ENCODE measurements at places on chromosomes 3 and 15.
A peak's percentile ranks its signal among the peaks of the same experiment; 100 is the strongest.

DNA sequence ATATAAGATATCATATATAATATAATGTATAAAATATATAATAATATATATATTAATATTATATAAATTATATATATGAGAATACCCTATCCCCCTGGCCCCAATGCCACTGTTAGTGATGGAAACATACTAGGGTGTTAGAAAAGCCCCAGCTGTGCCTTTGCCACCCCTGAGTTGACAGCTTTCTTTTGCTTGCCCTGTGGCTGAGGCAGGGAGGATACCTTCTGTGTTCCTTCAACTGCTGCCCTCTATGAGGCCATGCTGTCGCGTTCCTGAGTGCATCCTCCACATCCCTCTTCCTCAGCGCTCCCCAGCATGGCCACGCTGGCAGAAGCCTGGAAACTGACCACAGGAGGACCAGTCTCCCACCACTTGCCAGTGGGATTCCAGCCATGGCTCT, 26.3 kb downstream of the FAN1 start:
- no peak for DNase-seq

GRCh38 chr3:195178124-195178910, 92.6 kb downstream of the XXYLT1 start:
- DNase-seq = no peak

GRCh38 chr3:11371747-11372146, 99.5 kb downstream of the ATG7 start:
- no peak for DNase-seq

DNA sequence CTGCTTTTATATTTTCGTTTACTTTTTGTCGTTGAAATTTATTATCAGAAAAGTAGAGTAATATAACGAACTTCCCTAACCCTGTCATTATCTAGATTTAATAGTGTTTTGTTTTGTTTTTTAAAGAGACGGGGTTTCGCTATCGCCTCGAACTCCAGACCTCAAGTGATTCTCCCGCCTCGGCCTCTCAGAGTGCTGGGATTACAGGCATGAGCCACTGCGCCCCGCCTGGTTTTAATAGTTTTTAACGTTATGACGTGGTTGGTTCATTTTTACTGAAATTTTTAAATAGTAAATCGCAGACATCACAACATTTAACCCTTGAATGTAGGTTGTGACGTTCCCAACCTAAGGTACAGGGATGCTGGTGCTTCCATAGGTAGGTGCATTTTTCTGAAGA, 1.0 kb downstream of the NGRN start:
- DNase-seq = peak; percentile 28

GRCh38 chr3:168044049-168044448, 51.7 kb downstream of the GOLIM4 start:
- DNase-seq = no peak

DNA sequence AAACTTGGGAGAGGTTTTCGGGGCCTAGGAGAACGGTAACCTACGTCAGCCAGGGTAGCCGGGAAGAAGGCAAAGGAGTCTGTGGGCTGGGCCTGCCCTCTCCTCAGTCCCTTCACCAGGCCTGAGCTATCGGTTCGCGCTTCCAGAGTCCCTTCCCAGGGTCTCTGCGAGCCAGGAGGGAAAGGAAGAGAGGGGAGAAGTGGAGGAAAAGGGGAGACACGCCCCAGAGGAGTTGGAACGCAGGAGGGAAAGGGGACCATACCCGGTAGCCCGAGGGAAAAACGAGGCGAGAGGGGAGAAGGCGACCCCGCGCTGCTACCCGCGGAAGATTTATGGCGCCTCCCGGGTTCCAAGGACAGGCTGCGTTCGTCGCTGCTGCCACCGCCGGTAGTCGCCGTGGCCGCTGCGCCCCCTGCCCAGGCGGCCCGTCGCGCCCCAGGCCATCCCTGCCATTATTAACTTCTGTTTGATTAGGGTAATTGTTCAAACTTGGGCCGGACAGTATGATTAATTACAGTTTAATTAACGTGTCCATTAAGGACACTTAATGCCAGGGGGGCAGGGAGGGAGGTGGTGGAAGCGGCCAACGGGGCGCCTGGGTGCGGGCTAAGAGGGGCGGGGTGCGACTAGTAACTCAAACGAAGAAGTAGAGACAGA, 3.4 kb upstream of the SKOR1 start:
- DNase-seq = no peak

GRCh38 chr3:182078316-182078715, 366.6 kb downstream of the SOX2 start:
- DNase-seq = no peak

DNA sequence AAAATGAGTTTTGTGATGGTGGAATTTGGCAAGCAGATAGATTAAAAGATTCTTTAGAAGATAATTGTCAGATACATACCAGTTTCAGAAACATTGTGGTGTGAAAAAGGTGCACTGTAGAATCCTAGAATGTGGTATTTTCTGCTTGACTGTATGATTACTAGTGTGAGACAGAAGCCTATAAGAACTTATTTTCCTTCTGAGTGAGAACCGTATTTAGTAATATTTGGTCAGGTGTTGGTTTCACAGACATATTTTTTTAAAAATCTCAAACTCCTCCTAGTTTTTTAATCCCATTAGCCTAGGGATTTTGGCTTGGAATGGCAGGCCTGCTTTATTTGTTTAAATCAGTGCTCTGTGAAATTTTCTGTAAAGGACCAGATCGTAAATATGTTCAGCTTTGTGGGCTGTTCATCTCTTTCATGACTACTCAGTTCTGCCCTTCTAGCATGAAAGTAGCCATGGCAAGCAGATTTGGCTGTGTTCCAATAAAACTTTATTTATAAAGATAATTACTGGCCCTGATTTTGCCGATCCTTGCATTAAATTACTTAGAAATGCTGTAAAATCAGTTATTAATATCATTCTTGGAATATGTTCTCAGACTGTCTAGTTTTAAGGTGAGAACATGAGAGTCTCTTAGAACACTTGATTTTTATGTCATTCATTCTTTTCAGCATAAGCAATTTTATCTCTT, 205.1 kb downstream of the ITPR1 start:
- DNase-seq = no peak

GRCh38 chr15:51128701-51129100, 34.0 kb upstream of the TNFAIP8L3 start:
- no peak for DNase-seq

- DNase-seq = no peak
Measured at GRCh38 chr3:48596157-48596556, 1.0 kb upstream of the COL7A1 start.

DNA sequence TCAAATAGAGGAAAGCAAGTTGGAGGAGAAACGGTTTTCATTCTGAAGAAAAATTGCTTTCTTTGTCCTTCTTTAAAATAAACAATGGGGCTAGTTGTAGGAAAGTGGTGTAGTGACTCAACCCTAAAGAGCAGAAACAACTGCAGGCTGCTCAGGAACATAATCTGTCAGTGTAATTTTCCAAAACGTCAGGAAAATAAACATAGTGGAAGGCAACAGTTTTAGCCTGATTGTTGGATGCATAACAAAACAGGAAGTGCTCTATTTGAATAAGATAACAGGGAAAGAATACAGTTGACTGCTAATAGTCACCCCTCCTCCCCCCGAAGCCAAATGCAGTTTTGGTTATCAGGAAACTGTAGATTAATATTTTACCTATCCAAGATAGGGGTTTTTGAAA, 167.6 kb downstream of the ECT2 start:
- peak; percentile 69 for DNase-seq

DNA sequence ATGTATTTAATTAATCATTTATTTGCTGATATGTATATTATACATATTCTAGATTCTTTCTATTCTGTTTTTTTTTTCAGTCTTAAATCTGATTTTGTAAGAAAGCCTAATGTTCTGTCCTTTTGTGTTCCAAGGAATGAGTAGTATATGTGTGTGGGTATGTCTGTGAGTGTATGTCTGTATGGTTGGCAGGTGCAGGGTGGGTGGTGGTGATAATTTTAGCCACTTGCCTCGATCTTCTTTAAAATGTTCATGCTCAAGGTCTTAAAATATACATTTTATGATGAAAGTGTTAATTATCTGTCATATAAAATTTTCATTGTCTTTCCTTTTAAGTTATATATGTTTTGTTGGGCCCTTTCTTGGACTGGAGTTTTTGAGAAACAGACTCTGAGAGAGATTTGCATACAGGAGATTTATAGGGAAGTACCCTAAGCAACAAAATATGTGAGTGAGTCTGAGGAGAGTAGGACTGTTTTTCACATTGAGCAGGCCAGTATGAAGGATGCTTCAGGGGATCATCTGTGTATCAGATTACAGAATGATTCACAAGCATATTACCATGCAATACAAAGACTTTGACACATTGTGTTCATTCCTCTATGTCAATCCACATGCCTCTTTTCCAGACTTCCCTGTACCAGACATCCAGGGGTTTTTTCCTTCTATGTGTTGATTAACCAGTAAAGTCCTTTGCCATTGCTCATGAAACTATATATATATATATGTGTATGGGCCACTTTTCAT, 211.0 kb upstream of the DPPA4 start:
- DNase-seq = no peak

DNA sequence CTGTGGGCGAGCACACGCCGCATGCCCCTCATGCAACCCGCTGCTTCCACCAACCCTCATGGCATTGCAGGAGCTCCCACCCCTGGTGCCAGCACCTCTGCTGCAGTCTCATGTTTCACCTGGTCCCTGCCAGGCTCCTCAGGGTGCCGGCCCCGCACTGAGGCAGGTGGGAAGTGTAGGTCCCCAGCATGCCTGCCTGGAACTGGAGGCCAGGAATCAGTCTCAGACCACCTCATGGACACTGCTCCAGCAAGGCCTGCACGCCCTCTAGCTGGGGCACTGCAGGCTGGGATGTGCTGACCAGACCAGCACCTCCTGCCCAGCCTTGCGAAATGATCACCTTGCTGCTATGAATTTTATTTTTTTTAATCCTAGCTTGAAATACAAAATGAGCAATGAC, 39.1 kb downstream of the OCA2 start:
- DNase-seq = no peak

DNA sequence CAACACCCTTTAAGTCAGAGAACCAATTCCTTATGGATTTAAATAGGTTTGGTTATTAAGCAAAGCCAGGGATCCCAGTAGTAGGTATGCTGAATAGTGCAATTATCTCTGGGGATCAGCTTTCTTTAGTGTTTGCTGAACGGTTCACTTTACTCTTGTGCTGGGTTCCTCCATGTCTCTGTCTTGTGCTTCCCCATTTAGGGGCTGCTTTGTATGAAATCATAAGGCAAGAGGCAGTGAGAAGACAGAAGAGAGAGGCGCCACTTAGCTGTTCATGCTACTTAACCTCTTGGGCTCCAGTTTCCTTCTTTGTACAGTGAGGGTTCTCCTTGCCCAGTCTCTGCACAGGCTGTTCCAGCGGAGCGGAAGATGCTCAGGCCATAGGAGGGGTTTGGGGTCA, 3.5 kb downstream of the ST6GAL1 start:
- no peak for DNase-seq

GRCh38 chr3:194322678-194323211, 28.4 kb downstream of the CPN2 start:
- DNase-seq = peak; percentile 84

GRCh38 chr3:149296972-149297371, 36.5 kb downstream of the TM4SF18 start:
- DNase-seq = no peak

DNA sequence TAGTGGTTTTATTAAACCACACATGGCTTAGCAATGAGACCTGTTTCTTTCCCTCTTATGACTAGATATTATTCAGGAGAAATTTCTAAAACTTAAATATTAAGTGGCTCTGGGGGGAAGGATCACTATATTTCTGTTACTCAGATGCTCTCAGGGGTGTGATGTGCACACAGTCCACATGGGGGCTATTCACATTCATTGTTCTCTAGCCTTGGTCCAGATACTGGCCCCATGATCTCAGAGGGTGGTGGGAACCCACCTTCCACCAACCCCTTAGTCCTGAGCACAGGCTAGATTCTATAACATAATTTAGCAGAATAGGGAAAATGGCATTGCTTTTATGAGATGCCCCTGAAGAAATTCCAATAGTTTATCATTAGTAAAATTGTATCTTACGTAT, 149.0 kb upstream of the ST8SIA2 start:
- no peak for DNase-seq

DNA sequence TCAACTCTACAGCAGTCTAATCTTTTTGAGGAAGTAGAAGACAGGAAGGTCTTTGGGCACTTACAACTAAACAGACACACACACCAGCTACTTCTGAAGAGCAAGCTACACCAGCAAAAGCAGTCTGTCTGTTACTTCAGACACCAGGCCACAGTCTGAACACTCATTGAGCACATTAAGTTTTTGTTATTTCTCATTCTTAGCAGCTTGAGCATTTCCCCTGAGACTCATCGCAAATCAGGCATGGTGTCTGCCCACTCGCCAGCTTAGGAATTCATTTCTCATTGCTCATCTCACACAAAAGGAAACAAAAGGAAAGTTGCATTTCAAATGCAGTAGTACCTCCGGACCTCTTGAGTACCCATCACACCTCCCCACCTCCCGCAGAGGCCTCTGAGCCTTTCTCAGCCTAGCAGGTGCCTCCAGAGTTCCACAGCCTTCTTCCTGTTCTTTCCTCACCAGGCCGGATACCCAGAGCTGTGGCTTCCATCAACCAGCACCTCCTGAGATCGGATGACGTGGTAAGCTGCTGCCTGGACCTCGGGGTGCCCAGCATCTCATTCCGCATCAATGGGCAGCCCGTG, 302.0 kb downstream of the RYR3 start:
- no peak for DNase-seq

DNA sequence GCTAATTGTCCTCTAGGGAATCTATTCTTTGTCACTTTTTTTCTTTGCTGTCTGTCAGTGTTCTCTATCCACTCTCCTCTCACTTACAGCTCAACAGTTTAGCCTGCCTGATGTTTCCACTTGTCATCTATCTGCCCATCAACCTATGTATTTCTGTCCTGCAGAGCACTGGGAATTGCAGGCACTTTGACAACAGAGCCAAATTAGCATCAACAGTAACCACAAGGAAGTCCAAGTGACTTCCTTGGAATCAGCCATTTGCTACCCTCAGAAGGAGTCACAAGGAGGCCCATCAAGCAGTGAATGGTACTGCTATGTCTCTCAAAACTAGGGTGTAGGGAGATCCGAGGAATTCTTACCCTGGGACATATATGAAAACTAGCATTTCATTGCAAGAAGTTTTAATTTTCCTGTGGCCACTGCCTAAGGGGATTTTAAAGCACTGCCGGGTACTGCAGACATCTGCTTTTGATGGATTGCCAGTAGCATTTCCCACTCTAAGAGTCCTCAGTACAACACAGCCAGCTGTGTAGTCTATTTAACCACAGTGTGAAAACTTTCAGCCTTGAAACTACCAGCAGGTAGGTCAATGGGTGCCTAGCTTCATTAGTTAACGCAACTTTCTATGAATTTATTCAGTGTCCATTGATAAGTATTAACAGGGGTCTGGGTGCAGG, 898.8 kb downstream of the NTRK3 start:
- DNase-seq = no peak

DNA sequence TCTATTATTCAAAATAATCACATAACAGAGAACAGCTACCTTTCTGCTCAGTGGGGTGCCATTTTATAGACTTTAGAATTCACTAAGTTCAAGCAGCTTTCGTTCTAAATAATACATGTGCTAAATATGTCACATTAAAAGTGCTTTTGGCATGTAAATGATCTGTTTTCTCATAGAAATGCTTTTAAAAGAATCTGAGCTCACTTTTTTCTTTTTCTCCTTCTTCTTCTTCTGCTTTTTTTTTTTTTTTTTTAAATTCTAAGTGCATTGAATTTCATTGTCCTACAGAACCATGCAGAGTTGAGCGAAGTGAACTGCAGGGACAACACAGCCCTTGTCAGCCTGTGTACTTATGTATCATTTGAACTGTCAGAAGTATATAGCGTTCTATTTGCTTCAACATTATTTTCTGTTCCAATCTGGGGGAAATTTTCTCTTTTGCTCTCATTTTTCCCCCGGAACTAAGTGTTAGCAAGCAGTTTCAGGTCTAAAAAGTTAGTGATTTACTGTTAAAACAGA, 193.8 kb upstream of the TMCO5A start:
- no peak for DNase-seq
